SK-N-SH (cell line): ENCODE measurements at places on chromosomes 4 and X. TPM values are rescaled to one million over a fixed set of nuclear protein-coding genes. Genes with fewer than 3 reads are reported as not detected.
A peak's percentile ranks its signal among the peaks of the same experiment; 100 is the strongest.

The GAGE12E gene
- not detected in 2 replicates for polyA plus RNA-seq

The PNCK gene
- polyA plus RNA-seq = 1.2 and 2.5 TPM in 2 replicates

DNA sequence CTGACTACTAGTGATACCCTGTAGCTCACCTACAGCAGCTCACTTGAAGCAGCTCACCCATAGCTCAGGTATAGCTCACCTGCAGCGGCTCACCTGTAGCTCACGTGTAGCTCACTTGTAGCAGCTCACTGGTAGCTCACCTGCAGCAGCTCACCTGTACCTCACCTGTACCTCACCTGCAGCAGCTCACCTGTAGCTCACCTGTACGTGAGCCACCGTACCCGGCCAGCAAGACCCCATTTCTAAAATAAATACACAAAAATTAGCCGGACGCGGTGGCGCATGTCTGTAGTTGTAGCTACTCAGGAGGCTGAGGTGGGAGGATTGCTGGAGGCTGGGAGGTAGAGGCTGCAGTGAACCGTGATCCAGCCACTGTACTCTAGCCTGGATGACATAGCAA, 30.6 kb downstream of the SHOX start:
- H3K27me3 ChIP-seq = no peaks in the 10 kb centered on the region; the same call in 1 of the 2 replicates
- no peak for DNase-seq
- no peak overlapping the region for H3K4me3 ChIP-seq
- no peak overlapping the region for H3K27ac ChIP-seq

- no peaks in the 10 kb centered on the region for H3K4me1 ChIP-seq
- DNase-seq = peak; percentile 55
- no peak overlapping the region for H3K4me3 ChIP-seq
- peaks cover 10% of the 10 kb centered on the region; the same call in 1 of the 2 replicates for H3K36me3 ChIP-seq
- no peaks in the 10 kb centered on the region for H3K27me3 ChIP-seq
Observed at GRCh38 chrX:149962859-149963757, 24.8 kb upstream of the EOLA2 start.

DNA sequence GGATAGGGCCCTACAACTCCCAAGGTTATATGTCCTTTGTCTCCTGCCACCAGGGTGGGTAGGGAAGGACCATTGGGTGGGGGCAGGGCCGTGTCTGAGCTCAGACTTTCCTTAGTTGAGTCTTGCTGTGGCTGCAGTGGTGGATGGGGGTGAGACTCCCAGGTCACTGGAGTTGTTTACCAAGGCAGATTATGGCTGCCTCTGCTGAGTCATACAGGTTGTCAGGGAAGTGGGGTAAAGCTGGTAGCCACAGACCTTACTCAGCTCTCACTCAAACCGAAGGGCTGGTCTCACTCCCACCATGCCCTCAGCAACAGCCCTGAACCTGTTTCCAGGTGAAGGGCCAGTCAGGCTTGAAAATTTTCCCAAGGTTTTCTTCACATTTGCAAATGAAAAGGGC, 58.8 kb upstream of the FAAH2 start:
- no peak overlapping the region for H3K27ac ChIP-seq
- no peak overlapping the region for H3K4me3 ChIP-seq
- no peaks in the 10 kb centered on the region for H3K36me3 ChIP-seq
- no peaks in the 10 kb centered on the region for H3K27me3 ChIP-seq
- H3K4me1 ChIP-seq = no peaks in the 10 kb centered on the region

DNA sequence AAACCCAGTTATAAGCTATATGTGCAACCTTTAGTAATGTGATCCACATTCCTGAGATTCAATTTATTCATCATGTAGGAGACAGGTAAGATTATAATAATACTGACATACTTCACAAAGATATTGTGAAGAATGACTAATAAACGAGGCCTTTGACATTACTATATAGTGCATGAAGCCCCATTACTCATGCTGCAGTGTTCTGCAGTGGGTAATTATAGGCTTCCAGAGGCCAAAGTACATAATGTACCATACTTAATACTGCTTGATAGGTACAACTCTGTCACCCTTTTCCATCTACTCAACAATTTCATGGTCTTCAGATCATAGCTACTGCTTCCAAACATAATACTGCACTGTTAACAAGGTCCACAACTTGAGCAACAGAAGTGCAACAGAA, 68.9 kb downstream of the COL25A1 start:
- no peak overlapping the region for H3K4me3 ChIP-seq
- no peaks in the 10 kb centered on the region for H3K4me1 ChIP-seq
- no peaks in the 10 kb centered on the region for H3K27me3 ChIP-seq
- no peak for DNase-seq
- no peaks in the 10 kb centered on the region for H3K36me3 ChIP-seq
- no peak overlapping the region for H3K27ac ChIP-seq

DNA sequence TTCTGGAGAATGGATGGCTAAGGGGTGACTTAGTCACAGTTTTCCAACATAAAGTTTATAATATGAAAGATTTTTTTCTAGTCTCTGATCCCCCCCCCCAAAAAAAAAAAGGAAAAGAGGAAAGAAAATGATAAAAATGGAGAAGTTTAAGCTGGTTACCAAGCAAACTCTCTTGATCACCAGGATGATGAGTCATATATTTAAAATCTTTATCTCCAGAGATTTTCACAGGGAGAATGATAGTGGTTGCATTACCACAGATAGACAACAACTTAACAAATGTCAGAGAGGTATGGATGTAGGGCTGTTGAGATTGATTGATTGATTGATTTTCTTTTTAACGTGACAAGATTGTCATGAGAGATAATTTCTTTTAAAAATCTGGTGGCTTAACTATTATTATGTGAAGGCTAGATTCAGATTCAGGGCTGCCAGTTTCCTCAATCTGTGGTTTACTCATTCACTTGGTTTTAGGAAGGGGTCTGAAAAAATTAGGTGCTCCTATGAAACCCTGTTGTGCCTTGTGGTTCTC, 13.3 kb upstream of the TEX13C start:
- no peaks in the 10 kb centered on the region for H3K27me3 ChIP-seq
- H3K4me1 ChIP-seq = no peaks in the 10 kb centered on the region
- no peak overlapping the region for H3K27ac ChIP-seq

GRCh38 chr4:661881-662761, 12.0 kb downstream of the ATP5ME start:
- no peak overlapping the region for H3K4me3 ChIP-seq
- no peak for DNase-seq
- no peaks in the 10 kb centered on the region for H3K4me1 ChIP-seq
- no peak overlapping the region for H3K27ac ChIP-seq
